ENCODE measurements at places on chromosomes 5 and 9.

- DNase-seq, result no peak
These were observed 54.0 kb upstream of the ROR2 start for GRCh38 chr9:92004045-92004392.

DNA sequence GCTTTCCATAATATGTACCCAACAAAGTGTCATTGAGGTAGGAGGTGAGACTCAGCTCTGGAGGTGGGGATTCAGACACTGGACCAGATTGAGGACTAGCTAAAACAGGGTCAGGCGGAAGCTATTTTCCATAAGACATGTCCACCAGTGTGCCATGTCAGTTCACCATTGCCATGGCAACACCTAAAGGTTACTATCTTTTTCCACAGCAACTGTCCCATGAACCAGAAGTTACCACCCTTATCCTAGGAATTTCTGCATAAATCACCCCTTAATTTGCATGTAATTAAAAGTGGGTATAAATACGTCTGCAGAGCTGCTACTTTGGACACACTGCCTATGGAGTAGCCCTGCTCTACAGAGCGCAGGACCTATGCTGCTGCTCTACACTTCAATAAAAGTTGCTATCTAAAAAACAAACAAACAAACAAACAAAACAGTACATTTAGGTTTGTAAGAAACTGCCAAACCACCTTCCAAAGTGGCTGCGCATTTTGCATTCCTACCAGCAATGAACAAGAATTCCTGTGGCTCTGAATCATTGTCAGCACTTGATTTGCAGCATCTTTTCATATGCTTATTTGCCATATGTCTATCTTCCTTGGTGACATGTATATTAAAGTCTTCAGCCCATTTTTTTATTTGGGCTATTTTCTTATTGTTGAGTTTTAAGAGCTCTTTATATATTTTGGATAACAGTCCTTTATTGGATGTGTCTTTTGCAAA, 18.0 kb upstream of the TRIM32 start:
- DNase-seq, result no peak

GRCh38 chr5:179766021-179766725, 27.6 kb upstream of the LTC4S start:
- DNase-seq, result peak; percentile 66

DNA sequence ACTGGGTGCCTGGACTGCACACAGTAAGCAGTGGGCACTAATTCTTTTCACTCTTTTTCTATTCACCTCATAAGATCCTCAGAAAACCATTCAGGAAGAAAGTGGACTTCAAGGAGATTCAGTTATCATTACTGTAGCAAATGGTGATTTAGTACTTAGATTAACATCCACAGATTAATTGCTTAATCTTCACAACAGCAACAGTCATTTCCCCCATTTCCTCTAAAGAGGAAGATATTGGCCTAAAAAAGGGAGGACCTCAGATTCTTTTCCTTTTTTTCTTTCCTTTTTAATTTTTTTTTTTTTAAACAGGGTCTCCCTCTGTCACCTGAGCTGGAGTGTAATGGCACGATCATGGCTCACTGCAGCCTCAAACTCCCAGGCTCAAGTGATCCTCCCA, 64.4 kb downstream of the AUH start:
- no peak for DNase-seq

DNA sequence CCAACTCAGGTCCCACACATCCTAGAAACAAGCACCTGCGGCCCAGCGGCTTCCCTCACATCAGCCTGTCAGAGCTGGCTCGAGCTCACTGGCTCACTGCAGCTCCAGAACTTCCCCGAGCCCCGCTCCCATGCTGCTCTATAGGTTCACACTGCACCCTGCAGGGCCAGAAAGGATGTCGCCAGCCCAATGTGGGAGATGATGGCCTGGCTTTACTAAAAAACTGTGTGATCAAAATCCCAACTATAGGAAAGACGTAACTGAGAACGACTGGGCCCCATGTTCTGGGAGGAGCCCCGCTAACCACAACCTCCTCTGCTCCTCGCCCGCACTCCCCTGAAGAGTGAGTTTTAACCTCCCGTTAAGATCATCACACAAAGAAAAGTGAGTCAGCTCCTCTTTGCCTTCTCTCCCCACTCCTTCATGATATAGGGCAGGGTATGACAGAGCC, 4.6 kb downstream of the SURF4 start:
- peak; percentile 58 for DNase-seq

DNA sequence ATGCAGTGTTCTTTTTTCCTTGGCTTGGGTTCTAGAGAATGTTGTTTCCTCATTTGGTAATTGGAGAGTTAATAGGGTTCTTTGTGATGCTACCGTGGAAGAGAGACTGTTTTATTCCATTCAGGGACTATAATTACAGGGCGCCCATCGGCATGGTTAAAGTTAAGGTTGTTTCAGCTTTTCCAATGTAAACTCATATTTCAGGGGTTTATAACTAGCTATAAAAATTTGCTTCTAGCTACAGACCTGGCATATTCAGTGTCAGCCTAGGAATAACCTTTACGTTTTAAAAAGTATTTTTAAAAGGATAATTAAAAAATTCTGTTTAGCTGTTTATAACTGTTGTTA, 99.1 kb downstream of the AOPEP start:
- no peak for DNase-seq

DNA sequence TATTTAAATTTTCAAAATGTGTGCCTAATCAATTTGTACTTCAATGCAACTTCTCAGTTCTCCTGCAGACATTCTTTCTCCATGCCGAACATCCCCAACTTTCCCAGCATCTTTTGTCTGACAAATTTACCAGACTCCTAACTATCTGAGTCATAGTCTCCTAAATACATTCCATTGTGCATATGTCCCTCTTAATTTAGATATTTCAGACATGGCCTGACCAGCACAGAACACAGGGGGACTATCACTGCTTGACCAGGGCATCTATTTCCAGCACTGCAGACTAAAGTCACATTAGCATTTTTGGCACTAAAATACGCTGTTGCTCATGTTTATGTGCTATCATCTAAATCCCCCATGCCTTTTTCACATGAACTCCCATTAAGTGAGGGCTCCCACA, 71.9 kb downstream of the ITGA1 start:
- DNase-seq, result peak; percentile 86

- no peak for DNase-seq
These were observed 42.5 kb downstream of the ALG2 start for GRCh38 chr9:99178912-99179872.

GRCh38 chr5:142506756-142507155, 179.1 kb downstream of the FGF1 start:
- no peak for DNase-seq
